Mononuclear cell (primary cell): ENCODE measurements at places on chromosomes 16 and 17. TPM values are rescaled to one million over a fixed set of nuclear protein-coding genes. Genes with fewer than 3 reads are reported as not detected.

IL17C gene
- total RNA-seq = 0.21 TPM

TGFB1I1 gene
- 1.4 TPM for total RNA-seq

STH gene
- total RNA-seq = not detected

CPHXL2 gene
- total RNA-seq = not detected

CAMKK1 gene
- total RNA-seq = 5.4 TPM
